Tibial nerve (tissue), 4 donors: ENCODE measurements at places on chromosomes 2 and 18. TPM values are rescaled to one million over a fixed set of nuclear protein-coding genes. Genes with fewer than 3 reads are reported as not detected.

DNA sequence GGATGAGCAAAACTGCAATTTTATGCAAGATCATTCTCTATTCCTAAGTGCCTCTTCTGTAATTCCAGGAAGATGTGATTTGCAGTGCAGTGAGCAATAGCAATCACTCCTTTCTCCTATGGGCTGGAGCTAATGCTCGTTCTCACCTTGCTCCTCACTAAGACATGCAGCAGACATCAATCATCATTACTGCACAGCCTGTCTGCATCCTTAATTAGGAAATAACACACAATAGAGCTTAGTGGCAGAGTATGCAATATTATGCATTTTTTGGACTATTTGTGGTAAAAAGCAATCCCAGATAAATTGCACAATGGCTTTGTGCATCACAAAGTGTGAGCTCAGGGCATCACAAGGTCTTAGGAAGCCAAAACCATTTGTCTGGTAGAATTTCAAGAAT lies 32.6 kb upstream of the RAPH1 start:
- H3K27ac ChIP-seq: no peak overlapping the region
- no peak for DNase-seq
- no peaks in the 10 kb centered on the region for H3K36me3 ChIP-seq
- no peaks in the 10 kb centered on the region for H3K27me3 ChIP-seq

GRCh38 chr2:121627525-121628050 lies 21.7 kb downstream of the CLASP1 start:
- H3K36me3 ChIP-seq: no peaks in the 10 kb centered on the region
- DNase-seq: no peak
- H3K27me3 ChIP-seq: no peaks in the 10 kb centered on the region
- no peak overlapping the region for H3K4me3 ChIP-seq

DNA sequence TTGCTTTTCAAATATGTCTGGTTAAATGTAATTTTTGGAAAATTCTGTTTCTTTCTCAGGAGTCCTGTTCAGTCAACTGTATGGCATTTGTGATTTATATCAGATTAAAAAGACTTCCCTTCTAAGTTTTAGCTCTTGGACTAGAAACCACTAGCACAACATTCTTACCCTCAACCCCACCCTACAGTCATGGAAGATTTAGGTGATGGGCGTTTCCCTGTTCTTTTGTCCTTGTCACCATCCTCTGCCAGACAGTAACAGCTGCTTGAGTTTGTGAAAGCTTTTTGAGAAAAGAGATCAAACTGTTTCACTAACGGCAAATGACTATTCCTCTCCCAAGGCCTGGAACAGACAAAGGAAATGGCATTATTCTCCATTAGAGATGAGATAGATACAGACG lies 31.8 kb downstream of the SERPINB5 start:
- no peak overlapping the region for H3K4me3 ChIP-seq
- no peaks in the 10 kb centered on the region for H3K27me3 ChIP-seq
- no peak for DNase-seq
- no peaks in the 10 kb centered on the region for H3K4me1 ChIP-seq

GRCh38 chr2:19656011-19656410 lies 245.8 kb downstream of the TTC32 start:
- no peak for DNase-seq
- H3K4me3 ChIP-seq: no peak overlapping the region
- no peaks in the 10 kb centered on the region for H3K27me3 ChIP-seq
- no peaks in the 10 kb centered on the region for H3K36me3 ChIP-seq
- H3K4me1 ChIP-seq: no peaks in the 10 kb centered on the region
- no peak overlapping the region for H3K27ac ChIP-seq

- H3K36me3 ChIP-seq: no peaks in the 10 kb centered on the region
- H3K4me1 ChIP-seq: peaks cover 37% of the 10 kb centered on the region
- H3K27me3 ChIP-seq: no peaks in the 10 kb centered on the region
- H3K4me3 ChIP-seq: no peak overlapping the region
- H3K27ac ChIP-seq: peak overlapping the region; percentile 39
Observed at GRCh38 chr2:55158111-55158814, 73.8 kb downstream of the CLHC1 start.

- H3K27ac ChIP-seq: no peak overlapping the region
- no peaks in the 10 kb centered on the region for H3K27me3 ChIP-seq
- no peak for DNase-seq
Observed at GRCh38 chr2:207960911-207961310, 64.4 kb downstream of the PLEKHM3 start.

DNA sequence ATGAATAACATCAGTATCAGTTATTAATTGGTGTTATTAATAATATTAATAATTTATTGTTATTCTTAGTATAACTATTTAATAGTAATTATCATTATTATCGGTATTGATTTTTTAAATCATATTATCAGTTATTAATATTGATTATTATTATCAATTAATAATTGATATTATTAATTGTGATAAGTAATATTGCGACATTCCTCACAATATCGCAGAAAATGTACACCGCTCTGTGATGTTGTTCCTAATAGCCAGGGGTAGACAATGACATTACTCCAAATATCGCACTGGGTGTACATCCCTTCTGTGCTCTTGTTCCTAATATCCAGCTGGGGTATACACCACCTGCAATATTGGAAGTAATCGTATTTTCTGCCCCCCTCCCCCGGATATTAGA lies 23.3 kb upstream of the NAGK start:
- no peak overlapping the region for H3K4me3 ChIP-seq
- DNase-seq: no peak
- H3K36me3 ChIP-seq: no peaks in the 10 kb centered on the region
- H3K4me1 ChIP-seq: no peaks in the 10 kb centered on the region
- H3K27me3 ChIP-seq: no peaks in the 10 kb centered on the region

- H3K4me3 ChIP-seq: no peak overlapping the region
- no peak overlapping the region for H3K27ac ChIP-seq
- H3K4me1 ChIP-seq: no peaks in the 10 kb centered on the region
- no peak for DNase-seq
Observed at GRCh38 chr2:38810488-38810887, 32.5 kb downstream of the GEMIN6 start.

DNA sequence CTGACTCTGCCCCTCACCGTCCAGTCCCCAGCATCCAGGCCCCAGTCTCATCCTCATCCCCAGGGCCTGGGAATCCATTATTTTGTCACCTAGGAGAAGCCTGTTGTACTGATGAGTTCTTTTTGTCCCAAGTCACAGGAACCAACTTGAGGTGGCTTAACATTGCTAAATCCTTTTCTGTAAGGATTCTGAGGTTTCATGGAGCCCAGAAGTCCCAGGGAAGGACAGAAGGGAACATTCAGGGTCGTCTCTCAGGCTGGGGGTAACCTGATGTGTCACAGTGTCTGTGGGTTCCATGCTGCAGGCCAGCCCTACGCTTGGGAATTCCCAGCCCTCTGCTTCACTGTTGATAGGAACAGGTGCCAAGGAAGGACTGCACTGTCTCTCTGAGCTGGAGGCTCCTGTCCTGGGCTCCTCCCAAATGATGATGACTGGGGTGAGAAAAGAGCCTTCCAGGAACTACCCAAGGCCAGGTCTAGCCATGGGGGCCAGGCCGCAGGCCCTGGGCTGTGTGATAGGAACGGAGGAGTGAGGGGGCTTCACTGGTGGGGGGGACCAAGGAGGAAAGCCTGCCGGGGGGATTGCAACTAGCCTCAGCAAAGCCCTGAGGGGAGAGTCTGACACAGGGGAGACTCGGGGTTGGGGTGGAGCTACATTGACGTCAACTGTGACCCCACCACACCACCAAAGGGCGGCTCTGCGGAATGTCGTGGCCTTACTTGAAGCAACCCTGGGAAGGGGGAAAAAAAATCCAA lies 145.7 kb downstream of the SMAD7 start:
- H3K27ac ChIP-seq: peak overlapping the region; percentile 80
- no peak for DNase-seq
- H3K4me3 ChIP-seq: no peak overlapping the region

DNA sequence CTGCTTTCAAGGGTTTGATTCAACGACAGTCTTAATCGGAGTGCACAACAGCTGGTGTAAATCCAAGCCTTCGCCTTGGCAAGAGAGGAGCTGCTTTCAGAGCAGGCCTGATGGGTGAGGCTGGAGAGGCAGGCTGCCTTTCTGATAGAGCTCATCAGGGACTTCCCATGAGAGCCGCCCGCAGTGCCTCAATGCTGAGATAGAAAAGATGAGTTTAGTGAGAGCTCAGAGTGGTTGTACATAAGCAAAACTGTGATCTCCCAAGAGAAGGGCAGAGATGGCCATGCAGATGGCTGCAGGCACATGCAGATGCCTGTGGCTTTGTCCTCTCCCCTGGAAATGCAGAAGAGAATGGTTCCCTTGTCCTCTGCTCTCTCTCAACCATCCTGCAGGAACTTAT lies 122.1 kb downstream of the ARL4C start:
- H3K36me3 ChIP-seq: no peaks in the 10 kb centered on the region
- DNase-seq: no peak
- no peak overlapping the region for H3K27ac ChIP-seq
- H3K4me1 ChIP-seq: peaks cover 15% of the 10 kb centered on the region
- no peak overlapping the region for H3K4me3 ChIP-seq
- no peaks in the 10 kb centered on the region for H3K27me3 ChIP-seq

DNA sequence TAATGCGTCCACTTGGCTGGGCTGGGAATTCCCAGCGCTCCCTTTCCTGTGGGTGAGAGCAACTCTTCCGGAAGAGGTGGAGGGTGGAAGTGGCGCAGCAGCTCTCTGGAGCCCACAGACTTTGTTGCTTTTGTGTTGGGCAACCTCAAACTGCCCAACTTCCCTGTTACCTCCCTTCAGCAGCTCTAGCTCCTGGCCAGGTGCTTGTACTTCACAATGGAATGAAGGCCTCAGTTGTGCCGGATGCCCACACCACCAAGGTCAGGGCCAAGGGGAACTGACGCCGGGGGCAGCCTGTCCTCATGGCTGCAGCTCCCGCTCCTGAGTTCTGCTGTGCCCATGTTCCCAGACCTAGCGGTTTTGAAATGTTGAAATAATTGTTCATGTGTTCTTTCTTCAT lies 322.9 kb downstream of the GALR1 start:
- no peaks in the 10 kb centered on the region for H3K4me1 ChIP-seq
- H3K27me3 ChIP-seq: no peaks in the 10 kb centered on the region
- H3K36me3 ChIP-seq: no peaks in the 10 kb centered on the region
- H3K27ac ChIP-seq: no peak overlapping the region

DNA sequence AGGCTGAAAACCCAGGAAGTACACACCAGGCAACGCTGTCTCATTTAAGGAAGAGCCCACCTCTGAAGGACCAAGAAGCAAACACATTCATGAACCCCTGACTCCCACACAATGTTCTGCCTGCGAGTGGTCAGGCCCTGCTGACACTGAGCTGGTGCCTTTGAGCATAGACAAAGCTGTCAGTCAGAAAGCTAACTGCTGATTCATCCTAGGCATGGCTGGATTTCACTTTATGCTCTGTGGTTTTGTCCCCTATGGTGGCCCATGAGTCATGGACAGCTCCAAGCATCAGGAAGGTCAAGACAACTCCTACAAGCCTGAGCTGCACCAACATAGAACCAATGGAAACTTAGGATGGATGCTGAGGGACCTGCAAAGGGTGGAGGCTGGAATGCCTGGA lies 78.9 kb downstream of the UXS1 start:
- no peaks in the 10 kb centered on the region for H3K27me3 ChIP-seq
- peaks cover 6% of the 10 kb centered on the region for H3K36me3 ChIP-seq
- no peak for DNase-seq

GRCh38 chr2:127162261-127163089 lies 55.5 kb upstream of the BIN1 start:
- no peak overlapping the region for H3K4me3 ChIP-seq
- peaks cover 6% of the 10 kb centered on the region for H3K4me1 ChIP-seq
- no peak overlapping the region for H3K27ac ChIP-seq
- no peak for DNase-seq
- no peaks in the 10 kb centered on the region for H3K27me3 ChIP-seq
- no peaks in the 10 kb centered on the region for H3K36me3 ChIP-seq

DNA sequence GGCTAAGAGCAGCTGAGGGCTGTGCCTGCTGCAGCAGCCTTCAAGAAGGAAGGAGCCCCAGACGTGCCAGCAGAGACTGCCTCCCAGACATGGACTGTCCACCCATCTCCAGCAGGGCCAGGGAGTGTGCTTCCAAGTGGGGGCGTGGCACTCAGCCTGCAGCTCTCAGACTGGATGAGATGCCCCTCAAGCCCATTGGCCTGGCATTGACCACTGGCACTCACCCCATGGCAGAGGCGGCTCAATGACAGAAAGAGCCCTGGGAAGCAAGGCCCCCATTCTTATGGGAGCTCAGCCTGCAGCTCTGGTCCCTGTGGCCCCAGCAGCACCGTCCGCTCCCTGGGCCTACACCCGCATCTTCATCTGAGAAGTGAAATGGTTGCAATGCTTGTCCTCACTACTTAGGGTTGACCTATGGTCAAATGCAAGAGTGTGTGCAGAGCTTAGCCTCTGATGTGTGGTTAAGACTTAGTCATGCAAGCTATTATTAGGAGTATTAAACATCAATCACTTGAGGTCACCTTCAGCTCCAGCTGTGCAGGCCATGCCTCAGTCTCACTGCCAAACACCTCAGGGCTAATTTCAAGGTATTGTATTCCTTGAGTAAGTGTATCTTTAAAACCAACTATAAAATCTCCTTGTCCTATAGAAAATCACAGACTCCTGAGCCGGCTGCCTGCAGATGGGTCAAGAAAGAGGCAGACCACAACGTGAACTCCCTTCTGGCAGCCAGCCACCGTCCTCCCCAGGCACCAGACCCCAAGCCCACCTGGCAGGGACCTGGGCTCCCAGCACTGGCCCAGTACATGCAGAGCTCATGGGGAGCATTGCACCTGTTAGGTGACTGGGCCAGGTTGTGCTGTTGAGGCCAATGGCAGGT lies 194.8 kb downstream of the NDUFA10 start:
- no peaks in the 10 kb centered on the region for H3K27me3 ChIP-seq
- no peak overlapping the region for H3K27ac ChIP-seq
- no peak overlapping the region for H3K4me3 ChIP-seq
- no peaks in the 10 kb centered on the region for H3K36me3 ChIP-seq
- DNase-seq: peak; percentile 3

GRCh38 chr2:168758970-168759820 lies 43.2 kb upstream of the NOSTRIN start:
- no peaks in the 10 kb centered on the region for H3K27me3 ChIP-seq
- no peak overlapping the region for H3K27ac ChIP-seq
- peak; percentile 26 for DNase-seq
- H3K4me3 ChIP-seq: no peak overlapping the region
- no peaks in the 10 kb centered on the region for H3K36me3 ChIP-seq
- no peaks in the 10 kb centered on the region for H3K4me1 ChIP-seq

DNA sequence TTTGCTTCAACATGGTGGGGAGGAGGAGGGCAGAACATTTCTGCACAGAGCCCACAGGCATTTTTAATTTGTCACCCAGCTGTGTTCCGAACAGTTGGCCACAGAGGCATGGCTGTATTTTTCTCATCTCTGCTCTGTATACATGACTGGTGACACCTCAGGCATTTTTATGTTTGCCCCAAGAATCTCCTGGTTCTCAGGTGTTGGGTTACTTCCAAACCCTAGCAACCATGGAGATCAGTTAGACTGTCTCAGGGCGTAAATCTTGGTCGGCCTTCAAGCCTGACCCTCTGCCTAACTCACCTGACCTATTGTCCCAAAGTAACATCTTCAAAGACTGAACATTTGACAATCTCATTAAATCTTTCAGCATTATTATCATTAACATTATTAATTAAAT lies 100.0 kb downstream of the ABCA12 start:
- no peaks in the 10 kb centered on the region for H3K36me3 ChIP-seq
- H3K27ac ChIP-seq: no peak overlapping the region
- DNase-seq: no peak
- H3K4me1 ChIP-seq: no peaks in the 10 kb centered on the region
- H3K27me3 ChIP-seq: no peaks in the 10 kb centered on the region
- H3K4me3 ChIP-seq: no peak overlapping the region

The SLC14A1 gene
- total RNA-seq: 3.7 TPM

The CRYGD gene
- total RNA-seq: not detected

The TUBA4B gene
- not detected for total RNA-seq

The MC2R gene
- total RNA-seq: not detected

The KLHL30 gene
- total RNA-seq: 1.5 TPM

The AAMP gene
- total RNA-seq: 145 TPM

The ELOA2 gene
- total RNA-seq: not detected

The RGPD8 gene
- total RNA-seq: 10.2 TPM

The SLC35F6 gene
- 30.1 TPM for total RNA-seq

The CSRNP3 gene
- total RNA-seq: 2.1 TPM

The G6PC2 gene
- total RNA-seq: not detected

The NEB gene
- total RNA-seq: 1.7 TPM
